ENCODE measurements at places on chromosomes 5 and 9. TPM values are rescaled to one million over a fixed set of nuclear protein-coding genes. Genes with fewer than 3 reads are reported as not detected.

DNA sequence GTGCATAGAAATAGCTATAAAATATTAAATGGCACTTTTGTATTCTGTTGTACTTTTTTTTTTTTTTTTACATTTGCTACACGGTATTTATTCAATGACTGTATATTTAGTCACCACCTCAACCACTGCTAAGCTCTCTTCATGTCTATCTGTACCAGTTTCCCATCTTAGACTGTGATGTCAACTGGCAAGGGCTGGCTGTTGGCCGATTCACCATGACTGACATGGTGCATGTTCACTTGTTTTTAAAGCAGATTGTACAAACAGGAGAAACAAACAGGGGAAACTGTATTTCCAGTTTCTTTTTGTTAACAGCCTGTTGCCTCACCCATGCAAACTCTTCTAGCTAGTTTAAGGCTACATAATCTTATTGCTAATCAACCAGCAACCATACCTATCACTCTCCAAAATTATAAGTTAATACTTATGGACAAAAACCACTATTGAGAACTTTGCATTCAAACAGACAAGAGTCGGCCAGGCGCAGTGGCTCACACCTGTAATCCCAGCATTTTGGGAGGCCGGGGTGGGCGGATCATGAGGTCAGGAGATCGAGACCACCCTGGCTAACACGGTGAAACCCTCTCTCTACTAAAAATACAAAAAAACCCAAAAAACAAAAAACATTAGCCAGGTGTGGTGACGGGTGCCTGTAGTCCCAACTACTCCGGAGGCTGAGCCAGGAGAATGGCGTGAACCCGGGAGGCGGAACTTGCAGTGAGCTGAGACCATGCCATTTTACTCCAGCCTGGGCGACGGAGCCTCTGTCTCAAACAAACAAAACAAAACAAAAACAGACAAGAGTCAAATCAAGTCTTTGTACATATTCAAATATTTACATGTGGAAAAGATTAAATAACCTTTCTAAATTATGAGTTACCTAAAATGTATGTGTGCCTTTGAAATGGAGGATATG, 13.2 kb downstream of the ZFAND5 start:
- DNase-seq = no peak

GRCh38 chr5:82975812-82976211, 101.4 kb downstream of the TMEM167A start:
- DNase-seq = no peak

DNA sequence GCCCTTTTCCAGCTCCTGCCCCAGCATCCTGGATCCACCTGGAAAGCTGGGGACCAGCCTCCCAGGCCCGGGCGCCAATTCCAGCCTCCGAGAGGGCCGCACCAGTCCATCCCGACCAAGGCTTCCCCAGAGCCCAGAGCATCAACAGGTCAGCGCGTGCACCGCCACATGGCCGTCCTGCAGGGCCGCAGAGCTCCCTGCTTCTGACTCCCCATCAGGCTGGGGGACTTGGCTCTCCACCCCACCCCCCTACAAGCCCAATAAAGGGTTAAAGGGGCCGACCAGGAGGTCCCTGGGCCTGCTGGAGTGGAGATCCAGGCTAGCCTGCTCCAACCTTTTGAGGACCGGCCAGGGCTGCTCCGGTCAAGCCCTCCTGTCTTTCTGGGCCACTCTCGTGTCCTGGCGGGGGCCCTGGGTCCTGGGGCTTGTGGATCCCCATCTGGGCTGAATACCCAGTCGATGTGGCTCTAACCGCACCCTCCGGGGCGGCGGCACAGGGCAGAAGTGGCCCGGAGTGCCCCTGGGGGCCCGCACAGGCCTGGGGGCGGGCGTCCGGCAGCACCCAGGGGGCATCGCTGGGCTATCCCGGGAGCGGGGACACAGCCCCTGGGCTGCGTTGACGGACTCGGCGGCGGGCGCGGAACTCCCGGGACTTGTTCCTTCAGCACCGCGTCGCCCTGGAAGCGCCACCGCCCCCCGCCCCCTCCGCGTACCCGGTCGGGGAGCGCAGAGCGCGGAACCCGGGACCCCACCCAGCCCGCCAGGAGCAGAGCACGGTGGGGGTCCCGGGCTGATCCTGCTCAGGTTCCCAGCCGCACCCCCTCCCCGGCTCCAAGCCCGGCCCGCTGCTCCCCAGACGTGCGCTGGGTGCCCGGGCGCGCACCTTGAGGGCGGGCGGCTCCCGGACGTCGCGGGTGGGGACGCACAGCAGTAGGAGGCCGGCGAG, 590 bp downstream of the ENTPD2 start:
- DNase-seq = no peak

DNA sequence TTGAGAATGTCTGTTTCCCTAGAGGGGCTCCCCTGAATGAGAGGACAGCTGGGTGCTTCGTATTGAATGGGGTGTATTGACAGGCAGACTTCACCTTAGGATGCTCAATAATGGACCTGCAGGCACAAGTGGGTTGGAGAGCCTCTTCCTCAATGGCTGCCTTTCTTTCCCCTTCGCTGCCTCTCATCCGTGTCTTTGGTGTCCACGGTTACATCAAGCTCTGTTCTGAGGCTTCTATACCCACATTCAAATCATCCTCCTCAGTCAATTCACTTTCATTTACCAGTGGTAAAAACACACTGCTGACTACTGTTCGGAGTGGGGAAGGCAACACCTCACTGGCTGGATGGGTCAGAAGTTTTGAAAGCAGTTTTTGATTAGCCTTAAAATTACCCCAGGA, 20.6 kb downstream of the LIX1 start:
- no peak for DNase-seq

DNA sequence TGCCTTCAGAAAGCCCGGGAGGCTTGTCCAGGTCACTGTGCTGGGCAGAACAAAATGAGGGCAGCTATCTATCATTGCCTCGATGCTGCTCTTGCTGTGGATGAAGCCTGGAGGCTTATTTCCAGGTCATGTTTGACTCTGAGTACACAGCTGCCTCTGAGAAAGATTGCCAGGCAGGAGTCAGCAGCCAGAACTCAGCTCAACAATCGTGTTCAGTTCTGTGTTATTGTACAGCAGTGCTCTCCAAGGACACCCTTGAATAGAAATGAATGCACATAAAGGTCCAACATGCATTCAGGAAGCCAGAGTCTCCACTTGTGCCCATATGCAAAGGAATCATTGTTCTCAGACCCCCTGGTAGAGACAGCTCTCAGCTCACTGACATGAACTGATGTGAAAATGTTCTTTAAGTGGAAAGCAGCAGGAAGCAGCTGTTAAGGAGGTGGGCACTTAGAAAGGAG, 61.7 kb upstream of the ZFR start:
- no peak for DNase-seq

DNA sequence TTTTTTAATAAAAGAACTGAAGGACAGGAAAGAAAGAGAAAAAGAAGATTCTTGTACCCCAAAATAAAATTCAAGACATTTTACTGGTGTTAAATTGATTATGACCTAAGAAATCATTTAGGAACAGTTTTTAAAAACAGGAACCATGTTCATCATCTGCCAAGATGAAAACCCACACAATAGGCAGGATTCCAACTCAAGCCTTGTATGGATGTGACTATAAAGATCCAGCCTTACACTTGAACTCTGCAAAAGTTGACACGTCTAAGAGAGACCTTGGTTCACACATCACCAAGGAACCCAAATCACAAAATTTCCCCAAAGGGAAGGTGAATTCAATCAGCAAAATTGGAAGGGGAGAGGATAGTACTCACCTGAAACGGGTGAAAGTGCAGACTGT, 82.6 kb downstream of the SMIM23 start:
- DNase-seq = no peak

DNA sequence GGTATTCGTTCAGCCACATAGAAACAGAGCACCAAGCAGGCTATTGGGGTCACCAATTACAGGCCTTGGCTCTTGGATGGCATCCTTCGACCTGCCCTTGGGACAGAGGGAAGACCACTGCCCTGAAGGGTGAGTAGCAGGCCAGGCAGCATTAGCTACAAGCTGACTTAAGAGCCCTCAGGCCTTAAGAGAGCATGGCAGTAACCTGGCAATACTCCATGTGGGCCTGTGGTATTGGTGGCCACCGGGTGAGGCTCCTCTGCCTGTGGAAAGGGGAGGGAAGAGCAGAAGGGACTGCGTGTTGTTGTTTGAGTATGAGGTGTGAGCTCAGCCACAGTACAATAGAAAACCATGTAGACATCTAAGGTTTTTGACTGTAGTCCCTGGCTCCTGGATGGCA, 170.6 kb downstream of the MCTP1 start:
- DNase-seq = no peak

DNA sequence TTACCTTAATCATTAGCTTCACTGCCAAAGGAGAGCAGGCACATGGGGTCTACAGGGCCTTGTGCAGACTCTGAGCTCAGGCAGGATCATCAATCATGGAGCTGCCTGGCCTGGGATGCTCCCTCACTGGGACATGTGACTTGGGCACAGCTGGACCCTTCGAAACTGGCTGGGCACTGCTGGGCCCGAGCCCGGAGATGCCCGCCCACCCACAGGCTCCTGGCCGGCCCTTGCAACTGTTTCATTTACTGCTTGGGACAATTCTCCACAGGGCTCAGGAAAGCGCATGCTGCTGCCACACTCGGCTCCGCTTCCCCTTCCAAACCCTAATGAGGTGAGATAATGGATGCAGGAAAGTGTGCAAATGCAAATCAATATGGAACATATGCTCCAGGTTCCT, 387.5 kb downstream of the TRIM36 start:
- DNase-seq = no peak

GRCh38 chr9:106775960-106776359, 87.0 kb upstream of the ZNF462 start:
- no peak for DNase-seq

DNA sequence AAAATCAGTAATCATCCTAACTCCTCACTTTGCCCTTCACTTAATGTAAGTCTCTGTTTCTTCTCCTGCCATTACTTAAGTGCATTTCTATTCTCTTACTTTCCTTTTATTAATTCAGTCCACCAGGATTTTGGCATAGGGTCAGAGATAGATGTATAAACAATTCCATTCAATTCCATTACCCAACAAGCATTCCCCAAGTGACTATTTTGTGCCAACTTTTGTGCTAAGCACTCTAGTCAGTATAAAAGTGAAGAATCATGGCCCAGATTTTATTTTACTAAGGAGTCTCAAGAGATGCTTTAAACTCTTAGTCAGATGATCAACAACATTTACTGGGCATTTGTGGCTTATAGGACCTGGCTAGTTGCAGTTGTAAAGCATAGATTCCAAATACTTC, 159.3 kb downstream of the DMAC1 start:
- no peak for DNase-seq

DNA sequence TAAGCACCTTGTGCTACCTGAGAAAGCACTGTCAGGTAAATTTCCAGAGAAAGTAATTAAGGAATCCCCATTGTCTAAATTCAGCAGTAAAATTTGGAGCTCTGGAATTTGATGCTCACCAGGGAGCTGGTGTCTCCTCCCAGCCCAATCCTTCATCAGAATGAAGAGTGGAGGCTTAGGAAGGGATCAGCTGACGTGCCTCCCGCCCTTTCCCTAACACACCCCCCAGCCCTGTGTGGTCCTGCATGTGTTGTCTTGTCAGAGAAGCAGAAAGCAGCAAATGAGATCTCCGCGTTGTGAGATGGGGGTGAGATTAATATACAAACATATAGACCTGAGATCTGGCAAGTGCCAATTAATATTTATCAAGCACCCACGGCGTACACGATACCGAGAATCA, 26.9 kb upstream of the BARHL1 start:
- no peak for DNase-seq

DNA sequence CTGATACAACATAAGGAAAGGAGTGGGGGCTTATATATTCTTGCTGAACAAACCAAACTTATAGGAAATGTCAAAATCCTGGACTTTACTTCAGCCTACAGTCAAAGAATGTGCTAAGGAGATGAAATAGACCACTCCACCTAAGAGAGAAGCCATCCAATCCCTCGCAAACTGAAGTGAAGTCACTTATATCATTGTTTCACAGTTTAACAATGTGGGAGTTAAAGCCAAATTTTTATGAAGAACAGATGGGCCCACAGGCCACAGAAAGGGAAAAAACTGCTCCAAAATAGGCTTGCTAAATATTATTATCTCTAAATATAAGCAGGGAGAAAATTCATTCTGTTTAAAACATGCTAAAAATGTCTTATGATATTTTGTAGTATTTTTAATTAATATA, 233.3 kb downstream of the GAS1 start:
- DNase-seq = no peak

DNA sequence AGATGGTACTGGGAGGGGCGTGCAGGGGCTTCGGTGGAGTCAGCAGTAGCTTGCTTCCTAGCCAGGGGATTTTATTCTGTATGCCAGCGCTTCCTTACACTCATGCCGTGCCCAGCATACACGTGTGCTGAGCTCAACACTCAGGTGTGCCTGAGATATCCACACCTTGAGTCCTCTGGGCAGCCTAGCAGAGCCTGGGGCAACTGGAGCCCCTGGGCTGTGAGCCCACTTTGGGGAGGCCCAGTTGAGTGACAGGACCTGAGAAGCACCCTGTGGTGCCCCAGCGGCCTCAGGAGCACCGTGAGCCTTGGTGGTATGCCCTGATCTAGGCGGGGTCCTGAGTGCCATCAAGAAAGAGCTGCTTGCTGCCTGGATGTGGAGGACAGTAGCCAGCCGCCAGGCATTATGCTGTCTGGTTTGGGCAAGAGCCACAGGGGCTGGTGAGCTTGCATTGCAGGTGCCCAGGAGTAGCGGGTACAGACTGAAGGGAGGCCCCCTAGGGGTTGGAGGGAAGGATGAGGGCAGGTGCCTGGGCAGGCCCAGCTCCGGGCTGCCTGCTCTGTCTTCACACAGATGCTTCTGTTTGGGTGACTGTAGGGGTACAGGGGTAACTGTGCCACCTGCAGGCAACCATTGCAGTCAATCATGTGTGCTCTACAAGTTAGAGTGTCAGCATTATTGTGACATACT, 42.9 kb downstream of the BNIP1 start:
- no peak for DNase-seq

DNA sequence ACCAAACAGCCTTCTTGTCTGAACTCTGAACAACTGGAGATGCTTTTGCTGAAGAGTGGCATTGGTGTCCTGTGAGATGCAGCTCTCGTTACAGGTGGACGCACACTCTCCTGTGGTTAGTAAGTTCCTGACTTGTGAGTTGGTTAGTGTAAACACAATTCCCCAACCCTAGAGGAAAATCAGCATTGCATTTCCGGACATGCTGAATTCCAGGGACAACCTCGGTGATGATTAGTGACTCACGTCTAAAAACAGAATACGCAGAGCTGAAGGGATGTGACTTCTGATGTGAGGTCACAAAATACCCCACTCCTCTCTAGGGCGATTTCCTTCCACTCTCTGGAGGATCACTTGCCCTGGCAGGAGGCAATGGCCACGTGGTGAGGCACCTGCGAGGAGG, 5.0 kb downstream of the OR2V2 start:
- DNase-seq = no peak

DNA sequence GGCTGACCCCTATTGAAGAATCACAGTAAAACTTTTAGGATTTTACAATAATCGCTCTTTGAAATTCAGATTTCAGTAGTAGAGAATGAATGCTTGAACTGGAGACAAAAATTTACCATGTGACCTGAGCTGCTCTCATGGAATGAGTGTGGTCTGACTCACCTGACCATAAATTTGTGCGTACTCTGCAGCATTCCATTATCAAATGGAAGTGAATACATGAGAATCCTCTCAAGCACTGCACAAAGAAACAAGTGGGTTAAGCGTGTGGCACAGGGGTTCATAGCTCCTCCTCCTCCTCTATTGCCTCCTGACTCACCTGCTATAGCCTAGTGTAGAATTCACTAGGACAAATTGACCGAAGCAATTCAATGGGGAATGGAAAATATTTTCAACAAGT, 269.8 kb upstream of the CDH9 start:
- DNase-seq = no peak

IL5 gene
- polyA plus RNA-seq = not detected

ZFP37 gene
- polyA plus RNA-seq = 9.6 TPM

ARHGEF37 gene
- polyA plus RNA-seq = 4.6 TPM

TAL2 gene
- polyA plus RNA-seq = 3.3 TPM

S100Z gene
- 0.17 TPM for polyA plus RNA-seq

Data from renal pelvis (tissue), 12 donors.